ENCODE measurements at places on chromosomes 1 and 21. TPM values are rescaled to one million over a fixed set of nuclear protein-coding genes. Genes with fewer than 3 reads are reported as not detected.

DNA sequence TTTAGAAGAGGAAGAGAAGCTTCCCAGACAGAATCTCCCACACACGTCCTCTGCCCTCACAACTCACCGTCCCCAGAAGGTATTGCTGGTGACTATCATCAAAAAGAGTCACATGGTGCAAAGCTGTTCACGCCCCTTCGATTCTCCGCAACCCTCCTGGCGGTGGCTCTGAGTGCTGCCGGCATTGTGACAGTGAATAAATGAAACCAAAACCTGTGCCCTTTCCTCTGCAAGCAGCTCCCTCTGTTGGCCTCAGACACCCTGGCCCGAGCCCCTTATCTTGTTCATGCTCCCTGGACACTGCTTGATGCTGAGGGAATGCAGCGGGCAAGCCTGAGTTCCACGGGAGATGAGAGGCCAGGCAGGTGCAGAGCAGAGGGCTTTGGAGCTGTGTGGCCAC, 510.3 kb downstream of the NPHP4 start:
- no peak for DNase-seq

GRCh38 chr1:213891989-213892902, 95.5 kb upstream of the PROX1 start:
- no peak for DNase-seq

GRCh38 chr21:14114251-14114650, 96.5 kb downstream of the LIPI start:
- DNase-seq, result no peak

GRCh38 chr1:229557200-229557850, 1.2 kb downstream of the ABCB10 start:
- peak; percentile 18 for DNase-seq

DNA sequence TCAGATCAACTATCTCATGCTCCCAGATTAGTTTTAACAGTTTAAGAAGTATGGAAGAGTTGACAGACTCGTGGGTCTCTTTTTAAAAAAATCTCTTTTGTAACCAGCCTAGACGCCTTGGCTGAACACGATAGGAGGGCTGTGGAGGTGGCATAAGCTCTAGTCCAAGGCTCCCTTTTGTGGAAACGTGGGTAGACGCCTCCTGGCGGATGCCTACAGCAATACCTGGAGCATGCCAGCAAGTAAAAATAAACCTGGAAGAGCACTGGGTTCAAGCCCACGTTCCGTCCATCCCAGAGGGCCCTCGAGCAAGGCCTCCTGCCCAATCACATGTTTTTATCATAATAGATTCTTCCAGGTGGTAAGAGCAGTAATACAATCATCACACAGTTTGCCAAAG, 87.9 kb downstream of the RGS7 start:
- no peak for DNase-seq

DNA sequence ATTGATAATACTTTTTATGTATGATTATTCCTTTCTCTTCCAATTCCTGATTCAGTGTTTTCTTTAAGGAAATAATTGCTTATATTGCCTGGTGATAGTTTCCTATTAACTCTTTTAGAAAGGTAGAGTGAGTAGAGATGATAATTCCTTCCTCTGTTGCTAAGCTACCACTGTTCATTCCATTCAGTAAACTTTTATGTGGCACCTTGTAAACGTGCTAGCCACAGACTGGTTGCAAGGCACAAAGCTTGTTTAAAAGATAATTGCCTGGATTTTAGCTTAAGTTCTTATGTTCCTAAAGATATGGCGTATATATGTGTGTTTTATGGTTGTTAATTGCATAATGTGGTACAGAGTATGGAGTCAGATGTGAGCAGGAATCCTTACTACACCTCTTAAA, 3.2 kb downstream of the ZFYVE9 start:
- DNase-seq, result no peak

DNA sequence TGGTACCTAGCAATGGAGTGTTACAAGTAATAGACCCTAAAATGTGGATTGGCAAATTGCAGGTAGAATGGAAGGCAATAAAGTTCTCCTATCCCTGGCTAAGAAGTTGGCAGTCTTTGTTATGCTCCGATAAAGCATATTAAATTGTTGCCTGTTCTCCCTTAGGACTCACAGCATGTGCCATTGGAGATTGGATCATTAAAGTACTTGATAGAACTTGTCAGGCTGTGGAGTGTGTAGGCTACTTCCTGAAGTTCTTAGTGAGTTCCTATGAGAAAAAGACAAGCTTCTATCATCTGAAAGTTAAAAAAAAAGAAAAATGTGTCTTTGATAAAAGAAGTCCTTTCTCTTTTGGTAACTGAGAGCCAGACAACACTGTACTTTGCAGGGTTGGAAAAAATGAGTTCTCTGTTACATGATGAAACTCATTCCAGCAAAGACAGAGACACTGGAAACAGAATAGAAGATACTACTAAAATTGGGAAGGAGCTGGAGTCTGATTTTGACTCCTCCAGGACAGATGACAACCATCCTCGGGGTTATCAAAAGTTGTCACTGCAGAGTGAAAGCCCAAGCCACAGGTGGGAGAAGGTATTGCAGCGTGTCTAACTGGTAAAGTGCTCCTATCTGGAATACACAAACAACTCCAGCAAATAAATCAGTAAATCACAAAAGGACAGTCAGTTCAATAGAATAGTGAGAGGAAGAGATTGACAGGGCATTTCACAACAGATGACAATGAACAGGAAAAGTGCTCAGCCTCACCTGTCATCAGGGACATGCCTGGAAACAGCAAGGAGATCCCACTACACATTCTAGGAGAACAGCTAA, 87.5 kb upstream of the WDR26 start:
- DNase-seq, result no peak

Gene PUM1
- 50.8 TPM for polyA plus RNA-seq

Gene XPR1
- 2.1 TPM for polyA plus RNA-seq

Gene KHDRBS1
- 40.7 TPM for polyA plus RNA-seq

Gene CRYBG2
- not detected for polyA plus RNA-seq

Gene SLC45A1
- 0.21 TPM for polyA plus RNA-seq

Gene PRDM16
- not detected for polyA plus RNA-seq

Gene GRHL3
- polyA plus RNA-seq, result 0.03 TPM

Gene TENT5C
- 0.17 TPM for polyA plus RNA-seq

Gene CSF3R
- polyA plus RNA-seq, result 447 TPM

Gene RBP7
- polyA plus RNA-seq, result 340 TPM

Data from CD14-positive monocyte (primary cell).